T47D (cell line): ENCODE measurements at places on chromosomes 13 and 19.

DNA sequence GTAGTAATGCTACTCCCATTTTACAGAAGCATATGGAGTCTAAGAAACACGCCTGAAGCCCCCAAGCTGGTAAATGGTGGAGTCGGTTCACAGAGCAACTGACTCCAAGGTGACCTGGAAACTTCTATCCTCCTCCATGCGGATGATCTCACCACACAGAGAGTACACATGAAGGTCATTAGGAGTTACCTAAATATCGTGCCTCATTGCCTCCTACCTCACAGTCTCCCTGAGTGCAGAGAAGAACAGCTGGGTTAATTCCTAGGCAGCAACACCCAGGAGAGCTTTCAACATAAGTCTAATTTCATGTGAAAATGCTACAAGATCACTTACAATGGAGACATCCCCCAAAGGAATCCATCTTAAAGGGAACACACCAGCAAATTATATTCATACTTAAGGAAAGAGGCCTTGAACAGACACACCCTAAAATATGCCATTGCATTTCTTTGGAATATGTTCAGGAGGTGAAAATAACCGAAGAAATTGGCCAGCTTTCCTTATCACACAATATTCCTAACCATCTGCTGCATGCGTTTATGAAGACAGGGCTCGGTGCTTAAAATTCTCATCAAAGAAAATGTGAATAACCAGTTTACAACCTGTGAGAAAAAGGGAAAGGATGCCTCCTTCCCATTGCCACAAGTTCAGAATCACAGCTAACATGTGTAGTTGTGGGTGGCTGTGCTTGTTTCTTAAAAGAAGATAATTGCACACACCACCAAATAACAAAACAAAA is 203.6 kb upstream of the NBEA start:
- no peak for DNase-seq

DNA sequence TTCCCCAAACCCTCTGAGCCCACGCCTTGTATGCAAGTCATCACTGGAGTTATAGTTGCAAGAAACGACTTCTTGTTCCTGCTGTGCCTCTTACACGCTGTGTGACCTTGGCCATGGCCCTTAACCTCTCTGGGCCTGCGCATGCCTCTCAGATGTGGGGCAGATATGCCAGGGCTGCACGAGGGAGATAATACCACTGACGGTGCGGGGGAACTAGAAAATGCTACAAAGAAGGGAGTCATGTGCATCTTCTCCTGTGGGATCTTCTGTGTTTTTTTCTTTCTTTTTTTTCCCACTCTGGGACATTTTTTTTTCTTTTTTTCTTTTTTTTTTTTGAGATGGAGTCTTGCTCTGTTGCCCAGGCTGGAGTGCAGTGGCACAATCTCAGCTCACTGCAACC is 4.3 kb upstream of the SAMD1 start:
- no peak for DNase-seq

DNA sequence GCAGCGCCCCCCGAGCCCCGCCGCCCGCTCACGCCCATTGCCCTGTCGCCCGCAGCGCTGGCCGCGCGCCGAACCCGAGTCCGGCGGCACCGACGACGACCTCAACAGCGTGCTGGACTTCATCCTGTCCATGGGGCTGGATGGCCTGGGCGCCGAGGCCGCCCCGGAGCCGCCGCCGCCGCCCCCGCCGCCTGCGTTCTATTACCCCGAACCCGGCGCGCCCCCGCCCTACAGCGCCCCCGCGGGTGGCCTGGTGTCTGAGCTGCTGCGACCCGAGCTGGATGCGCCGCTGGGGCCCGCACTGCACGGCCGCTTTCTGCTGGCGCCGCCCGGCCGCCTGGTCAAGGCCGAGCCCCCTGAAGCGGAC is 518 bp downstream of the KLF2 start:
- no peak for DNase-seq

- DNase-seq, result no peak
Measured at GRCh38 chr13:100707818-100708740, 33.5 kb upstream of the TMTC4 start.

- no peak for DNase-seq
Measured at GRCh38 chr19:3058009-3058820, 4.1 kb downstream of the TLE5 start.
